ENCODE measurements at places on chromosomes 2 and 18. TPM values are rescaled to one million over a fixed set of nuclear protein-coding genes. Genes with fewer than 3 reads are reported as not detected.

Gene LCT
- total RNA-seq: not detected

Gene HTR2B
- total RNA-seq: 0.29 TPM

Gene RSAD2
- 0.37 TPM for total RNA-seq

Gene CTAGE1
- not detected for total RNA-seq

Gene MYOM1
- 64.5 TPM for total RNA-seq

Gene SCYGR4
- not detected for total RNA-seq

Gene RFX8
- total RNA-seq: not detected

Gene GALR1
- not detected for total RNA-seq

Gene RNU2-63P
- not detected for total RNA-seq

GRCh38 chr18:35923939-35924684 is 48.4 kb upstream of the RMP24 start:
- no peak for DNase-seq

DNA sequence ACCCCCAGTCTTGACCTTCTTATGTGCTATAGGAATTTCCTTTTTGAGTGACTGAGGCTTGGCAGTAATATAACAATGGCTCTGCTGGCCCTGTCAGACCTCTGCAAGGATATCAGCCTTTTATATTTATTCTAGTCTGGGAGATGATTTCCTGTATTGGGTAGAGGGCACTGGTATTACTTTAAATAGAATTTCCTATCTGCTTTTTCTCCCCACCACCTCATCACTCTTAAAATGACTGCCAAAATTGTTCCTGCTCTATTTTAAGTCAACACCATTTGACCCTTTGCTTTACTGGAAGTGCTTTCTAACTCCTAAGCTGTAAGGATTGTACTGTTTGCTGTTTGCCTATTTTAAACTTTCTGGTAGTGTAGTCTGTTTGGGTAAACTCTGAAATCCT is 658.4 kb upstream of the FSHR start:
- DNase-seq: no peak

- DNase-seq: no peak
Observed at GRCh38 chr2:204257781-204258180, 287.5 kb upstream of the PARD3B start.

DNA sequence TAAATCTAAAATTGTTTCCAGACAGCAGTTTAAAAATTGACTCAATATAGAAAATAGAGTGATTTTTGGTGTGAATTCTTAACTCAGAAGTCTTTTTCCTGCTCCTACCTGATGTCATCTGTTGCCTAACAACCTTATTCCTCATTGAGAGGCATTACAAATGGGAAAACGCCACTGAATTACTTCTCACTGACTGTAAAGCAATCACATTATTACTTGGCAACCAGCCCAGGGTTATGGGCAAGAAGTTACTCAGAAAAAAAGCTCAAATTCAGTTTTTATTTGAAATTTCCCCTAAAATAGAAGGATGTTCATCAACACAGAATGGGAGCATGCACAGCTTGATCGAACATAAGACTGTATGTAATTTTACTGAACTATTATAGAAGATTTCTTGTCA is 201.8 kb upstream of the GULP1 start:
- DNase-seq: no peak

- no peak for DNase-seq
Observed at GRCh38 chr2:18977409-18977808, 381.0 kb downstream of the OSR1 start.

GRCh38 chr2:138600732-138601457 is 99.3 kb downstream of the SPOPL start:
- DNase-seq: no peak

DNA sequence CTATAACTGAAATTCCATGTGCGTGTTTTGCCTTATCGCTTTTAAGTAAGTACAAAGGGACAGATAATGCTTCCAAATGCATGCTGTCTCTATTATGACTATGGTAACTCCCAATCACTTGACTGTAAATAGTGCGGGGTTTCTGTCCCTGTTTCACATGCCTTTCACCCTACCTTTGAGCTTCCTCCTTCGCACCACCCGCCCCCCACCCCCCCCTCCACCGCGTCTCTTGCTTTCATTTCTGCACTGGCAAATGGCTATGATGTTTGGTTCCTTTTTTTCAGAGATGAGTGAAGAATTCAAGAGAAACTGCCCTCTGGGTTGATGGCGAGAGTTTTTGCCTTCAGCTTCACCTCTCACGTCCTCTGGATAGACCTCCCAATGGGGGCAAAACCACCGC is 25.0 kb upstream of the SPP2 start:
- DNase-seq: no peak

DNA sequence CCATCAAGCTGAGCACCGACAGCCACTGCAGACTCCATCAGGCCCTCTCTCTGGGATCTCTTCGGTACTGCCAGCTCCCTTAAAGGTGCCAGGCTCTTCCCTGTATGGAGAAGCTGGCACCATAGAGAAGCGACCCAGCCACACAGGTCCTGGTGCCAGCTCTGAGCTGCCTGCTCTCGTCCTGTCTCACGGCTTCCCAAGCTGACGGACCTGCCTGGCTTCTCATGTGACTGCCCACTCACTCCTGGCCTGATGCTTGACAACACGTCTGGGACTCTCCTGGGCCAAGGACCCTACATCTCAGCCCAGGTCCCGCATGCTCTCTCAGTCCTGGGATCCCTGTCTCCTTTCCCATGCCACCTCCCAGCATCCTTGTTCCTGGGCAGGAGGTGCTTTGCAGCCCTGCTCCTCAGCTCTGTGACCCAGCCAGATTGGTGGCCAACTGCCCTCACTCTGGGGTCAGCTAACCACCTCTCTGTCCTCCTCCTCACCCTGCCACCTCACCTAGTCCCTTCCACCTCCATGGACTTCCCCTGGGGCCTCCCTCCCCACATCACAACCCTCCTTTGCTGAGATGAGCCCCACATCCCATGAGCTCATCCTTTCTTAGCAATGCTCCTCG is 12.5 kb upstream of the ATOH8 start:
- DNase-seq: no peak

DNA sequence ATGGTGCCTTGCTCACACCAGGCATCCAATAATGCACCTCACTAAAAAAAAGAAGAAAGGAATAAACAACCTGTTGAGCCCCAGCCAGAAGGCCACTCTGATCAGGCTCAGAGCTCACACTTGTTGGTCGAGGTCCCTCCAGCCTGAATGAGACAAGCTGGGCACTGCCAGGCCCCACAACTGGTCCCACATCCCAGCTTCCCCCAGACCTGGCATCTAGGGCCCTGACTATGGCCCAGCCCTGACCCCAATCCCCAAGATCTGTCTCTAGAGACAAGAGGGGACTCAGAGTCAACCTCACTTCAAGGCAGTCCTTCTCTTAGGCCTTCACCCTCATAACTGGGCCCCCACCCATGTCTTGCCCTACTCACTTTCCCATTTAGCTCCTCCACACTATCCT is 22.4 kb downstream of the TEX51 start:
- no peak for DNase-seq

- peak; percentile 71 for DNase-seq
Observed at GRCh38 chr2:238274152-238274865, 14.1 kb downstream of the PER2 start.

GRCh38 chr2:64534363-64534762 is 10.2 kb downstream of the AFTPH start:
- no peak for DNase-seq

DNA sequence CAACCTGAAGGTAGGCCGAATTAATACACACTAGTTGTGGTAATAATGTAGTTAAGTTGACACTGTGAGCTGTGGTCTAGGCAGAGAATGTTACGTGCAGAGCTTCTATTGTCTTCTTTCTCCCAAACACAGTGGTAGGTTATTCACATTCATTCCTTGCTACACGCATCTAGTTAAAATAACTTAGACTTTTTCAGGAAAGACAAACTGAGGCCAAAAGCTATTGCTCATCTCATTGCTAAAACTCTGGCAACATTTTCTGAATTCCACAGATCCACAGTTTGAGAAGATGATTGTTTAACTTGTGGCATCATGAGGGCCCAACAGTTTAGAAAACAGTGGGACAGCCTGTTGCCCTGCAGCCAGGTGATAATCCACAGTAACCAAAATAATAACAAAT is 850.4 kb upstream of the FSHR start:
- no peak for DNase-seq

DNA sequence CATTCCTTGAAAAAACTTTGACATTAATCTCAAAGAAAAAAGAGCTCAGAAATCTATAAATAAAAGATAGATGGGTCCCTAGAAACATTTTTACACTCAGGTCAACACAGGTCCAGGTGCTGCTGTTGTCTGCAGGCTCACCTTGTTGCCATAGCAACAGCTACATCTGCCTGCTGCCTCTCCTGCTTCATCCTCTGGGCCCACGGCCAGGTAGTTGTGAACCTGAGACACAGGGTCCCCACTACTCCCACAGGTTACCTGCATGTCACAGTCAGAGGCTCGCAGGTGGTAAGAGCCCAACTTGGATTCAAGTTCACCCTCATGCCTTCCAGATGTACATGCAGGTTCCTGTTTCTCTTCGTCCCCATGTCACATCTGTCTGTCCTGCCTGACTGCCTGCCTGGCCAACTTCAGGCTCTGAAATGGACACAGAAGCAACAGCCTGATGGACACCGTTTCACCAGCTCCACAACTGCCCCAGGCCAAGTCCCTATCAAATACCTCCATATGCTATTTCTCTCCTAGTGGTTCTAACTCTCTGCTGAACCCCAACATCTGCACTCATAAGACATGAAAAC is 88.3 kb upstream of the SALL3 start:
- no peak for DNase-seq

GRCh38 chr18:37698508-37699040 is 133.0 kb upstream of the CELF4 start:
- no peak for DNase-seq

DNA sequence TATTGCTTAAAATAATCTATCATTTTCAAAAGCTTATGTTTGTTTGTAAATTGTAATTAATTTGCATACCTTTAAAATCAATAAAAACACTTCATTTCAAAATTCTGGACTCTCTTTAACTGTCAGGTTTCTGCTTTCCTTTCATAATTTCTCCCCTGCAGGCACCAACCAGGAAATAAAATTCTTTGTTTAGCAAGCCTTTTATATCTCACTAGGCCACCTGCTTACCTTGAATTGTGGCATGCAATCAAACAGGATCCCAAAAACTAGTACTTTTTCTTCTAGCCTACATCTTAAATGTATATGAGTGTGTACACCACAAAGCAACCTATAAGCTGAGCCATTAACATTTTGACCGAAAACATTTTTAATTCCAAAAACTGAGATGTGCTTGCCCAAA is 233.1 kb downstream of the NR4A2 start:
- no peak for DNase-seq

- no peak for DNase-seq
Observed at GRCh38 chr18:6960656-6961055, 156.9 kb downstream of the LAMA1 start.

DNA sequence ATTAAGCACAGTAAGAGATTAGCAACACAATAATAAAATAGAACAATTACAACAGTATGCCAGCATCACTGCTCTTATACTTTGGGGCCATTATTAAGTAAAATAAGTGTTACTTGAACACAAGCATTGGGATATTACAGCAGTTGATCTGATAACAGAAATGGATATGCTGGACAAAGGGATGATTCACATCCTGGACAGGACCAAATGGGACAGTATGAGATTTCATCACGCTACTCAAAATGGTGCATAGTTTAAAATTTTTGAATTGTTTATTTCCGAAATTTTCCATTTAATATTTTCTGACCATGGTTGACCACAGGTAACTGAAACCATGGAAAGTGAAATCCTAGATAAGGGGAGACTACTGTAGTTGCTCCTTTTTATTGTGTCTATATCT is 138.2 kb downstream of the UBR3 start:
- DNase-seq: no peak

GRCh38 chr2:128386066-128386465 is 67.4 kb upstream of the HS6ST1 start:
- no peak for DNase-seq

DNA sequence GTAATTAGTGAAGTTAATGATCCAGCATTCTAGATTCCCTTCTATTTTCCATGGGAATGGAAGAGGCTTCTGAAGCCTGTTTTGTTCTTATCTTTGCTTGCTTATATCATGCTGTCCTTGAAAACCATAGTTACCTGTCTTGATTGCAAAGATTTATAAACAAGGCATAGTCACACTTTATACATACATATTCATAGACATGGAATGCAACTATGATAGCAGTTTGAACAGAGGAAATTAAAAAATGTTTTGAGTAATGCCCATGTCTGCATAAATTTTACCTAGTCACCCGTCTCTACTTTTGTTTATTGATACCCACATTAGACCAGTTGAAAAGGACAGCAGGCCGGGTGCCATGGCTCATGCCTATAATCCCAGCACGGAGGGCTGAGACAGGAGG is 289.0 kb downstream of the PTPRM start:
- no peak for DNase-seq

DNA sequence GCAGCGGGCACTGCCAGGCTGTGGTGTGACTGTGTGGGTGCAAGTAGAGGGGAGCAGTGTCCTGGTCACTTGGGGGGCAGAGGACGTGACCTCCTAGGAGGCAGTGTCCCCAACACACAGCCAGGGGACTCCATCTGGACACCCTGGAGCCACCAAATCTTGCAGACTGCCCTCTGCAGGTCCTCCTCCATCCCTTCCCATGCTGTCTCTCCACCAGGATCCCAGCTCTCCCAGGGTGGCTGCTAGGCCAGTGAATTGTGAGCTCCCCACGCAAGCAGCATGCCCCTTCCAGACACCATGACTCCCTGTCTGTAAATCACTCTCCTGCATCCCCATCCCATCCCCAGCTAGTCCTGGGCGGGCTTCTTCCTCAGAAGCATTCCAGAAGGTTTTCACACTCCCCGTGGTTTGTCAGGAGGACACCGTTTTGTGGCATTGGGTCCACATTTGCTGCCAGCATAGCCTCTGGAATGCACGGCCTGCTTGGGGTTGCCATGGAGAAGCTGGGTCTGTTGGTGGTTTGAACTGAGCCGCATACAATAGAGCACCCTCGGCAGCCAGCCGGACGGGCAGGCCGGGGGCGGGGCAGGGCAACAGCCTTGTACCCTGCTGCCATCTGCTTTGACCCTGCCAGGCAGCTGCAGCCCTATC is 210.7 kb downstream of the KLHL29 start:
- no peak for DNase-seq

DNA sequence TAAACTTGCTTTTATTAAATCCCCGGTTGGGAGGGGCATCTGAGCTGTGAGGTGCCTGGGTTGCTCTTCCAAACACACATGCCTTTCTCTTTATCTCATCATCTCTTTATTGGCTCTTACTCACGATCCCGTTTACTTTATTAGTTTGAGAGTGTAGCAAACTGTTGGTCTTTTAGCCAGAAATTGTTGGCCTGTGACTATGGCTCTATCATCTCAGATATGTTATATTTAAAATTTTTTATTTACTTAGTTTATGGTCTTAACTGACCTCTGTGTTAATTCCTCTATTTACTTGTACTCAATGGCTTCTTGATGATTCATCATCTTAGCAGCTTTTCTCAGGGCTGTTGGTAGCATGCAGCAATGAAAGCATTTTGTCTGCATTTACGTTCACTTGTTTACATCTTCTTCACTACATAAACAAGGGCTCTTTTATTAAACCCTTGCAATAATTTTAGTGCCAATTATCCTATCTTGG is 408.4 kb downstream of the HRH4 start:
- DNase-seq: no peak

GRCh38 chr2:133142087-133142486 is 426.2 kb downstream of the NCKAP5 start:
- no peak for DNase-seq

GRCh38 chr2:156538083-156538504 is 101.9 kb downstream of the GPD2 start:
- no peak for DNase-seq

Data from right lobe of liver (tissue), 6 donors.